Right lung (tissue), 10 donors: ENCODE measurements at places on chromosomes 4 and X. TPM values are rescaled to one million over a fixed set of nuclear protein-coding genes. Genes with fewer than 3 reads are reported as not detected.
A peak's percentile ranks its signal among the peaks of the same experiment; 100 is the strongest.

DNA sequence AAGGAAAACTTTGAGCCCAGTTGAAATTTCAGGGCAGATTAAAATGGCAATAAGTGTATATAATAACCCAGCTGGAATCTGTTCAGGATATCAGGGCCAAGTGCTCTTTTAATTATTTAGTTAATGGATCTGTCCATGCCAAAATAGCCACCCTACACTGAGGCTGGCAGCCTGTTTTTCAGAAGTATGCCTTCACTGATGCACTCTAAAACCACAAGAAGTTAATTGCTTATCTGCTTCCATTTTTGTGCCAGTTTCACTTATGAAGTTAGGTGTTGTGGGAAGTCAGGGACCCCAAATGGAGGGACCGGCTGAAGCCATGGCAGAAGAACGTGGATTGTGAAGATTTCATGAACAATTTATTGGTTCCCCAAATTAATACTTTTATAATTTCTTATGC lies 960.3 kb downstream of the C4orf33 start:
- no peak for DNase-seq

- DNase-seq, result no peak
Measured at GRCh38 chr4:1080961-1081688, 32.2 kb downstream of the RNF212 start.

GRCh38 chrX:109398061-109398460 lies 83.8 kb downstream of the GUCY2F start:
- DNase-seq, result peak; percentile 16

DNA sequence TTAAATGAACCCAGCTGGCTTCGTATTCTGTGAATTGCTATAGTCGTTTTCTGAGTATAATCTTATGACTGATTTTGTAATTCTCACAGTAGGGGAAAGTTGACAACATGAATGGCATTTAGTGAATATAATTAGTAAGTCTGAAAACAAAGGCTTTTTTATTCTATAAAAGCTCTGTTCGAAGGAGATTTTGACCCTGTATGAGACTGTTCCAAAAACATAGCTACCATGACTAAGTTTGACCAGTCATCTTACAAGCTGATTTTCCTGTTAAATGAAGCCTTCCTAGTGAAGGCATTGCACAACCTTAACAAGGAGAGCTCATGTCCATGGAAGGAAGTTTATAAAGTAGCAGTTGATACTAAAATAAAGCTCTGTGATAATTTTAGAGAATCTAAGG lies 242.3 kb downstream of the RPA4 start:
- DNase-seq, result no peak

- DNase-seq, result peak; percentile 27
Measured at GRCh38 chrX:10722851-10723250, 102.5 kb upstream of the MID1 start.

GRCh38 chr4:68074397-68074796 lies 55.3 kb downstream of the TMPRSS11F start:
- no peak for DNase-seq

DNA sequence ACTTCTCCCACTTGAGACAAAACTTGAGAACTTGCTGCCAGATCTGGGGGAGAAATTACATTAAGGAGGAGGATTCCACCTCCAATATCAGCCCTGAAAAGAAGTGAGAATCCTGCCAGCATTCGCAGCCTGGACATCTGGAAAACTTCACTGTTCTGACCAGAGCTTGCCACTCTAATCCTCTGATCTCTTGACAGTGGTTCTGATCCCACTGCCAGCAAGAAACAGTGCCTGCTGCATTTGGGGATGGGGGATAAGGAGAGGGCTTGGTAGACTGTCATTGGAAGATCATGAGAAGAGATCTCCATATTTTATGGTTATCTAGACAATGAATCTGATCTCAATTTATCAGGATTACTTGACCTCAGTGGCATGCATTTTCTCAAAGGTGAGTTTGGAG lies 49.8 kb upstream of the TMEM33 start:
- no peak for DNase-seq

DNA sequence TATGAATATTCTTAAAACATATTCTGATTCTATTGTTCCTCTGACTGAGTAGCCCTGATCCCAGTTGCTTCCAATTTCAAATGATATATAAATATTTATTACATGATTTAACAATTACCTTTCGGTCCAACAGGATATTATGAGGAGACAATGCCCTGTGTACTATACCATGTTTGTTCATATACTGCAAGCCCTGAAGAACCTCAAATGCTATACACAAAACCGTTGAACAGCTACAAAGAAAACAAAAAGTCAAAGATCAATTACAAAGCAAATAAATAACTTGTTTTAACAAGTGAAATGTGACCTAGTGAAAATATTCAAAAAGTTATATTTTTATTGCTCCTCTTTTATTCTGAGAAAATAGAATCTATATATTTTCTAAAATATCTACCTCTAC lies 54.0 kb downstream of the TBCK start:
- DNase-seq, result no peak

DNA sequence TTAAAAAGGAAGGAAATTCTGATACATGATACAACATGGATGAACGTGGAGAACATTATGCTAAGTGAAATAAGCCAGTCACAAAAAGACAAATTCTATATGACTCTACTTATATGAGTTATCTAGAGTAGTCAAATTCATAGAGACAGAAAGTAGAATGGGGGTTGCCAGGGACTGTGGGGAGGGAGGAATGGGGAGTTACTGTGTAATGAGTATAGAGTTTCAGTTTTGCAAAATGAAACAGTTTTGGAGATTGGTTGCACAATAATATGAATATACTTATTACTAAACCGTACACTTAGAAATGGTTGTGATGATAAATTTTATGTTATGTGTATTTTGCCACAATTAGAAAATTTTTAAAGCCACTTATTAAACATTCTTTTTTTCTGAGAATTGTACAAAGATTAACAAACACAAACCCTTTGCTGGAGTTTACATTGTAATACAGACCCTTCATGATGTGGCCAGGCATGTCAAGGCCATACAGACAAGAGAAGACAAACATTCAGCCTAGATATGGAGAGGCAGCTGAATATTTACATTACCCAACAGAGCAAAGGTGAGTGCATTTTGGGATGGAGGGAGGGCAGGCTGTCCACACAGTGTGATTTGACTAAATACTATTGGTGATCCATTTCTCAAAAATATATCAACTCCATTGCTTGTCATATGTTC lies 21.2 kb upstream of the GPC3 start:
- no peak for DNase-seq

DNA sequence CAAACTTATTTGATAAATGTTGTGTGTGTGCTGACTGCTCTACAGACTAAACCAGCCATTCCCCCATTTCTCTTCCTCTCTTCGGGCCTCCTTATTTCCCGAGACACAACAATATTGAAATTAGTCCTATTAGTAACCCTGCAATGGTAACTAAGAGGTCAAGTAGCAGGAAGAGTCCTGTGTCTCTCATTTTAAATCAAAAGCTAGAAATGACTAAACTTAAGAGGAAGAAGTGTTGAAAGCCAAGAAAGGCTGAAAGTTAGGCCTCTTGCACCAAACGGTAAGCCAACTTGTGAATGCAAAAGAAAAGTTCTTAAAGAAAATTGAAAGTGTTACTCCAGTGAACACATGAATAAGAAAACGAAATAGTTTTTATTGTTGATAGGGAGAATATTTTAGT lies 357.8 kb upstream of the SLC7A11 start:
- no peak for DNase-seq

Gene RTL3
- polyA plus RNA-seq, result not detected

Gene PDE5A
- 66.3 TPM for polyA plus RNA-seq

Gene TGIF2LX
- not detected for polyA plus RNA-seq
